Activated T-cell treated with anti-CD3 and anti-CD28 coated beads, Interleukin-2, amount 50 U/mL, for 72 hours (primary cell): ENCODE measurements at places on chromosomes 4 and X. TPM values are rescaled to one million over a fixed set of nuclear protein-coding genes. Genes with fewer than 3 reads are reported as not detected.

FHL1 gene
- total RNA-seq, result 18.7 TPM

DNA sequence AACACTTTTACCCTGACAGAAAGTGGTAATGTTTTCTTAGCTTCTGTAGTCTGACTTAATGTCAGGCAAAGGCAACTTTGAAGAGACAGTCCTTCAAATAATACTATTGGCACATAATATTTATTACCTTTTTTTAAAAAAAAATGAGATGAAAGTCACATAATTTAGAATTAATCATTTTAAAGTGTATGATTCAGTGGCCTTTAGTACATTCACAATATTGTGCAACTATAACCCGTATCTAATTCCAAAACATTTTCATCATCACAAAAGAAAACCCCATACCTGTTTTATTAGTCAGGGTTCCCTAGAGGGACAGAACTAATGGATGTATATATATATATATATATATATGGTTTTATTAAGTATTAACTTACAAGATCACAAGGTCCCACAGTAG lies 94.8 kb upstream of the TEX13A start:
- H3K4me1 ChIP-seq, result no peaks in the 10 kb centered on the region
- no peak overlapping the region for H3K4me3 ChIP-seq
- no peaks in the 10 kb centered on the region for H3K36me3 ChIP-seq
- DNase-seq, result no peak
- H3K27me3 ChIP-seq, result peaks cover 11% of the 10 kb centered on the region

BEX4 gene
- total RNA-seq, result 25.0 TPM

- H3K4me3 ChIP-seq, result peak within 1 kb of the TSS; percentile 90
- H3K27me3 ChIP-seq, result peaks cover 26% of the 10 kb centered on the region
- H3K4me1 ChIP-seq, result peaks cover 17% of the 10 kb centered on the region
- H3K27ac ChIP-seq, result peak within 1 kb of the TSS; percentile 42
These were observed at the start of gene MAMLD1 for GRCh38 chrX:150362599-150363481. Gene MAMLD1 (plus strand): TSS chrX:150363317. CDS start chrX:150445517, 82,200 bp downstream.

DNA sequence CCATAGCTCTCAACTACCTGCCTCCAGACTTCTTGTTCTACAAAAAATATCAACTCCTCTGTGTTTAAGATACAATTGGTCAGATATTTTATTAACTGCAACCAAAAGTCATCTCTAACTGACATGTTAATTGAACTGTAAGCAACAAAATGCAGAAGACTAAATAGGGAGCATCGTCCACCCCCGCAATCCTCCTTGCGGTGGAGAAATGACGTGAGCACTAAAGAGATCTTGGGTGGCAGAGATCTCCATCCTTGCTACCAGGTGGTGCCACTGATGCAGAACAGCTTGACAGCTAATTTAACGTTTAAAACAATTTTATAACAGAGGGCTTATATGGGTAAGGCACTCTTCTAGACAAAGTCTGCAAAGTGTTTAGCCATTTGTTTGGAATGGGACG lies 164.4 kb upstream of the FTHL17 start:
- H3K27ac ChIP-seq, result no peak overlapping the region
- H3K27me3 ChIP-seq, result peaks cover 26% of the 10 kb centered on the region
- H3K36me3 ChIP-seq, result no peaks in the 10 kb centered on the region
- no peak for DNase-seq

SSX1 gene
- total RNA-seq, result not detected

GRCh38 chr4:186069729-186070128 lies 773 bp downstream of the TLR3 start:
- no peak overlapping the region for H3K4me3 ChIP-seq
- peaks cover 13% of the 10 kb centered on the region for H3K27me3 ChIP-seq
- H3K4me1 ChIP-seq, result peaks cover 13% of the 10 kb centered on the region
- H3K27ac ChIP-seq, result no peak overlapping the region

- DNase-seq, result no peak
- H3K27ac ChIP-seq, result no peak overlapping the region
- H3K4me1 ChIP-seq, result no peaks in the 10 kb centered on the region
- peaks cover 6% of the 10 kb centered on the region for H3K36me3 ChIP-seq
- no peak overlapping the region for H3K4me3 ChIP-seq
- peaks cover 11% of the 10 kb centered on the region for H3K27me3 ChIP-seq
These were observed 53.5 kb downstream of the TMEM164 start for GRCh38 chrX:110056419-110056818.

GRCh38 chr4:85571008-85571407 lies 96.1 kb downstream of the ARHGAP24 start:
- no peak for DNase-seq
- no peak overlapping the region for H3K4me3 ChIP-seq
- H3K36me3 ChIP-seq, result no peaks in the 10 kb centered on the region
- H3K4me1 ChIP-seq, result no peaks in the 10 kb centered on the region
- no peak overlapping the region for H3K27ac ChIP-seq

GRCh38 chr4:92968556-92968955 lies 664.8 kb downstream of the GRID2 start:
- no peak overlapping the region for H3K27ac ChIP-seq
- DNase-seq, result no peak
- H3K27me3 ChIP-seq, result no peaks in the 10 kb centered on the region
- no peaks in the 10 kb centered on the region for H3K4me1 ChIP-seq
- H3K4me3 ChIP-seq, result no peak overlapping the region

NPY2R gene
- not detected for total RNA-seq

RIPPLY1 gene
- total RNA-seq, result not detected

DNA sequence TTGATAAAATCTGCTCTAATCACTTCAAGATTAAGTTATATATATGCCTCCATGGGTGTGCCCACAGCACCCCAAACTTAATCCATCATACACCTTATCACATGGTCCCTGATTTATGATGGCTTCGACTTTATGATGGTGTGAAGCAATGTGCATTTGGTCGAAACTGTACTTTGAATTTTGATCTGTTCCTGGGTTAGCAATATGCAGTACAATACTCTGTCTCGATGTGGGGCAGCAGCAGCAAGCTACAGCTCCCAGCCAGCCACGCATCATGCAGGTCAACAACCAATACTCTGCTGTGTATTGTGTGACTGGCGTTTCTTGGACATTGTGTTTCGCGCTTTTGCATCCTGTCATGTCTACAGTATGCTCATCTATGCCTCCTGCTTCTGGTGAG lies 62.6 kb downstream of the MCUB start:
- no peak overlapping the region for H3K4me3 ChIP-seq
- H3K27me3 ChIP-seq, result no peaks in the 10 kb centered on the region
- DNase-seq, result no peak
- peaks cover 2% of the 10 kb centered on the region for H3K36me3 ChIP-seq
- H3K27ac ChIP-seq, result no peak overlapping the region

WAS gene
- total RNA-seq, result 83.9 TPM

GUF1 gene
- total RNA-seq, result 26.0 TPM

IL1RAPL2 gene
- total RNA-seq, result not detected

ESX1 gene
- not detected for total RNA-seq

DNA sequence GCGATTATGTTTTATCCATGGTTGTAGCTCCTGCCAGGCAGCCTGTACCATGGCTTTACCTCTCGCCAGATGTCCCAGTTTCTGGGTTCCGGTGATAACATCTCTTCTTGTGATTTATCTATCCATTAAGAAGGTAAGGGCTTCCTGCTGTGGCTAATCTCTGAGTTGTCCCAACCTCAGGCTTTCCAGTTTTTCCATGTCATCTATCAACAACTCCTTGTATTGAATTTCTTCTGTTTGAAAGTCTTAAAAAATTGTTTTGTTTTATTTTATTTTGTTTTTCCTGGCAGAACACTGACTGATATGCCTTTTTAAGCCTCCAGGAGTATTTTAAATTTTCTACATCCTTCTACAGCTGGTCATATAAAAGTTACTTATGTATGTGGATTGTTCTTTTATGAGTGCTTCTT lies 241.9 kb downstream of the ANTXR2 start:
- no peak for DNase-seq
- H3K4me3 ChIP-seq, result no peak overlapping the region
- H3K27me3 ChIP-seq, result peaks cover 42% of the 10 kb centered on the region
- H3K27ac ChIP-seq, result no peak overlapping the region
- H3K4me1 ChIP-seq, result peaks cover 16% of the 10 kb centered on the region
- no peaks in the 10 kb centered on the region for H3K36me3 ChIP-seq

GRCh38 chr4:47442980-47443379 lies 20.5 kb downstream of the COMMD8 start:
- no peaks in the 10 kb centered on the region for H3K36me3 ChIP-seq
- DNase-seq, result no peak
- H3K27ac ChIP-seq, result no peak overlapping the region

- no peaks in the 10 kb centered on the region for H3K36me3 ChIP-seq
- DNase-seq, result no peak
- peak overlapping the region; percentile 71 for H3K4me3 ChIP-seq
- H3K4me1 ChIP-seq, result peaks cover 48% of the 10 kb centered on the region
These were observed 280.7 kb downstream of the BCOR start for GRCh38 chrX:39816871-39817731.
